ENCODE measurements at places on chromosomes 16 and 17. TPM values are rescaled to one million over a fixed set of nuclear protein-coding genes. Genes with fewer than 3 reads are reported as not detected.

Gene RMI2
- total RNA-seq = 10.1 TPM

Gene PHOSPHO1
- total RNA-seq = not detected

Gene TPPP3
- total RNA-seq = 0.15 TPM

Gene SLC16A13
- 1.8 TPM for total RNA-seq

Gene EXOC3L1
- total RNA-seq = 29.9 TPM

Gene CACNG3
- total RNA-seq = not detected

Gene LRRC37A2
- 1.6 TPM for total RNA-seq

Gene FBXO31
- 54.4 TPM for total RNA-seq

Gene FN3K
- 3.9 TPM for total RNA-seq

Gene AIPL1
- not detected for total RNA-seq

Gene SMARCD2
- 83.2 TPM for total RNA-seq

Gene SEC14L5
- total RNA-seq = not detected

Gene CLEC18B
- not detected for total RNA-seq

Gene IGFALS
- not detected for total RNA-seq

Gene ICAM2
- 743 TPM for total RNA-seq

Gene ZNF23
- total RNA-seq = 5.2 TPM

Gene RNF227
- total RNA-seq = 0.65 TPM

Gene ZFHX3
- 3.0 TPM for total RNA-seq

Gene PRMT7
- 65.8 TPM for total RNA-seq

Gene ASB16
- total RNA-seq = not detected

Gene TBC1D3D
- not detected for total RNA-seq

Gene STARD3
- 16.7 TPM for total RNA-seq

Gene MFAP4
- total RNA-seq = under 0.01 TPM

Gene KRTAP9-8
- total RNA-seq = not detected

Gene KRT24
- not detected for total RNA-seq

Gene ALDOC
- 41.9 TPM for total RNA-seq

Gene TM4SF5
- total RNA-seq = not detected

Gene SGCA
- total RNA-seq = not detected

Gene CD300E
- total RNA-seq = not detected

Gene SDR42E1
- 0.46 TPM for total RNA-seq

Gene ZNF778
- total RNA-seq = 10.8 TPM

Gene OR4D1
- total RNA-seq = not detected

Gene VPS9D1
- total RNA-seq = 3.0 TPM

Gene SLFN12
- 86.5 TPM for total RNA-seq

Gene SLC47A1
- total RNA-seq = 2.3 TPM

Gene TMEM88
- 27.0 TPM for total RNA-seq

Gene PRR29
- total RNA-seq = 0.32 TPM

Gene CTRB2
- total RNA-seq = not detected

Gene KRTAP3-2
- total RNA-seq = not detected

Gene PDIA2
- total RNA-seq = not detected

Gene ZNF213
- total RNA-seq = 3.5 TPM

Gene SEPHS2
- total RNA-seq = 15.2 TPM

Gene MSI2
- 30.1 TPM for total RNA-seq

Gene CCDC57
- 7.1 TPM for total RNA-seq

Gene ABCA3
- 21.9 TPM for total RNA-seq

Gene CUEDC1
- total RNA-seq = 2.9 TPM

Gene ZNF205
- 29.9 TPM for total RNA-seq

Gene NEURL4
- 17.9 TPM for total RNA-seq

Gene SLC13A2
- not detected for total RNA-seq

Gene KRT28
- not detected for total RNA-seq

Gene B3GNT9
- total RNA-seq = 1.6 TPM
